ENCODE measurements at places on chromosomes 5 and 9.

GRCh38 chr5:173217626-173218397 is 17.2 kb downstream of the NKX2-5 start:
- DNase-seq = peak; percentile 52

GRCh38 chr9:35789541-35789940 is 1.9 kb upstream of the NPR2 start:
- DNase-seq = no peak

GRCh38 chr5:11026543-11026942 is 265.5 kb upstream of the DAP start:
- DNase-seq = no peak

DNA sequence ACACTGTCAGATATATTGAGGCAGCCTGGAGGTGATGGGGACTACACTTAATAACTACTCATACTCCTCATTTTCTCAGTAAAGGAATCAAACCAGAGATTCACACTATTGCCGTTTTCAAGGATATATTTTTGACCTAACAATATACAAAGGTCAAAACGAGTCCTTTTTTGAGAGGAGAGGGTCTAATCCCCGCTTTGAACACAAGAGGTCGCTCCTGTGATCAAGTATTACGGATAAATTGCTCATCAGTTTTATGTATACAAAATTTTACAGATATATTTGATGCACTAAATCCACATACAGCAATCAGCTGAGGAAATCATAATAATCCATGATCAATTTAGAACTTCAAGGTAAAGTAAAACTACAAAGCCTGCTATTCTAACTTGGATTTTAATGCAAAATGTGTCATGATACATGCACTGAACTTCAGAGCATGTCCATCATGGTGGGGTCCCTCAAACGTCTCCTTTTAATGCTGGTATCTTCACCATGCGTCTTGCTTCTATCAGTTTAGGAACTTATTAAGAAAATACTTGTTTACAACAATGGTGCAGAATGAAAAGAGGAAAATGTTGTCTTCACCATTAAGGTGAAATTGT is 2.5 kb upstream of the ISL1 start:
- DNase-seq = peak; percentile 69

GRCh38 chr5:178627259-178627598 is 379 bp upstream of the CLK4 start:
- DNase-seq = peak; percentile 80

DNA sequence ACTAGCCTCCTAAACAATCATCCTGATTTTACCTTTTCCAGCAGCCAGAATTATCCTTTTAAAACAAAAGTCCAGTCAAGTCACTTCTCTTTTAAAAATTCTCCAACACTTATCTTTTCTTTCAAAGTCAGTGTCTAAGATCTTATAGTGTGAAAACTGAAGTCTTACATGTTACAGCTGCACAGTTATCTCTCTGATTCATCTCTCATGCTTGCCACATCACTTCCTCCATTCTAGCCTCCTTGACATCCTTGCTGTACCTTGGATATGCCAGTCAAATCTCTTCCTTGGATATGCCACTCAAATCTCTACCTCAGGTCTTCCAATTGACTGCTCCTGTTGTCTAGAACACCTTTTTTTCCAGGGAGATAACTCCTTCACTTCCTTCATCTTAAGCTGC is 361.7 kb upstream of the FTMT start:
- DNase-seq = no peak

GRCh38 chr9:93818827-93819472 is 136.2 kb downstream of the BARX1 start:
- DNase-seq = no peak

DNA sequence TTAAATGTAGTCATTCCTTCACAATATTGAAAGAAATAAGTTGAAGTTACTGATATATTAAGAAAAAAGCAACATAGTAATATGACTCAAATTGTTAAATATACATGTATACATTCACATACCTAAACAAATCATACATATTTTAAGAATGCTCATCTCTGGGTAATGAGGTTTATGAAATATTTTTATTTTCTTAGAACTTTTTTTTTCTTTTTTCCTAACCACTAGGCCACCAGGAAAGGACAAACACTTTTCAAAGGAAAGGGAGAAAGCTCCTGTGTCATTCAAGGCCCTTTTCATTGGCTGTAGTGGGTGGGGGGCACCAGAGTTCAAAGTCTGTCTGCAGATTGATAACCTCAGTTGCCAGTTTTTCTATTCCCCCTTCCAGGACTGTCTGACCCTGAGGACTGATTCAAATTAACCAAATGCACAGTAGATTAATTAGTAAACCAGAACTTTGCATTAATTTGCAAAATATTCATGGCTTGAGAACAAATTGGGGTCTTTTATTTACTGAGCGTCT is 72.9 kb upstream of the NIPAL4 start:
- no peak for DNase-seq

DNA sequence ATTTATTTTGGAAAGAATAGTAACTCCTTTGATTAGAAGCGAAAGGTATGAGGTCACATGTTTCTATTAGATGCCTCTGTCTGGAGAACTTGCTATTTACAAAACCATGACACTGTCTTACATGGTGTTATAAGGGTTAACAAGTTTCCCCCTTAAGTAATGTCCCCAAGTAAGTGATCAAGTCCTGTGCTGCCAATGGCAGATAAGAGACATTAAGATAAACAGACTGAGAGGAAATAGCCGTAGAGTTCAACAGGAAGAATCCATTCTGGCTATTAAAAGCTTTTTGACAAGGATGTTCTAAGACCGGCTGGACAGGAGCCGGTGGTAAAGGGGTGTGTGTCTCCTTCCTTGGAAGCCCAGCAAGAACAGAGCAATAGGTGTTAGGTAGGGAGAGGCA is 257.5 kb downstream of the GADD45G start:
- DNase-seq = no peak

- DNase-seq = peak; percentile 52
These were observed 51.1 kb upstream of the CDKN2AIPNL start for GRCh38 chr5:134462761-134463160.

DNA sequence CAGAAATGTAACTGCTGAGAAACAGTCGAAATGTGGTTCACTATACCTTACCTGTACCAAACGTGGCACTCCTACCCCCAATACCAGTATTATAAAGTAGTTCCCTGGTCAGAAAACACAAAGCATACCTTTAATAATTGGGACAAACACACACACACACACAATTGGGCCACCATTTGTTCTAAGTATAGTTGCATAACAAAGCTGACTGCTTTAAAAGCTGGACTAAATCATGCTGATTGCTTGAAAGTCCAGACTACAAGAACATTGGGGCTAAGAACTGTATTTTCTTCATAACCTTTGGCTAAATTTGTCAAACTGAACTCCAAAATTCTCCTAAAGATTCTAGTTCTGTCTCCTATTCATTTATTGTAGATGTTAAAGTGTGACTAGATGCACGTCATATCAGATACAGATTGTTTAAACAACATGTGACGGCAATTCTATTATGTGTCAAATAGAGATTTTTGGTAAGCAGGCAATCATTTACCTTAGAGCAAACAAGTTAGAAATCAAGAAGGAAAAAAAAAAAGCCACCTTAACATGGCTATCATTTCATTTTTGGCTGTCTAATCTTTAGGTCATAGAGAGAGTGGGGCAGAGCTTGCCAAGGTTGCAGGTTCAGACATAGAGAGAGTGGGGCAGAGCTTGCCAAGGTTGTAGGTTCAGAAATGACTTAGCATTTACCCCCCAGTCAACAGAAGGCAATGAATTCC is 265.1 kb downstream of the ARL15 start:
- DNase-seq = no peak

DNA sequence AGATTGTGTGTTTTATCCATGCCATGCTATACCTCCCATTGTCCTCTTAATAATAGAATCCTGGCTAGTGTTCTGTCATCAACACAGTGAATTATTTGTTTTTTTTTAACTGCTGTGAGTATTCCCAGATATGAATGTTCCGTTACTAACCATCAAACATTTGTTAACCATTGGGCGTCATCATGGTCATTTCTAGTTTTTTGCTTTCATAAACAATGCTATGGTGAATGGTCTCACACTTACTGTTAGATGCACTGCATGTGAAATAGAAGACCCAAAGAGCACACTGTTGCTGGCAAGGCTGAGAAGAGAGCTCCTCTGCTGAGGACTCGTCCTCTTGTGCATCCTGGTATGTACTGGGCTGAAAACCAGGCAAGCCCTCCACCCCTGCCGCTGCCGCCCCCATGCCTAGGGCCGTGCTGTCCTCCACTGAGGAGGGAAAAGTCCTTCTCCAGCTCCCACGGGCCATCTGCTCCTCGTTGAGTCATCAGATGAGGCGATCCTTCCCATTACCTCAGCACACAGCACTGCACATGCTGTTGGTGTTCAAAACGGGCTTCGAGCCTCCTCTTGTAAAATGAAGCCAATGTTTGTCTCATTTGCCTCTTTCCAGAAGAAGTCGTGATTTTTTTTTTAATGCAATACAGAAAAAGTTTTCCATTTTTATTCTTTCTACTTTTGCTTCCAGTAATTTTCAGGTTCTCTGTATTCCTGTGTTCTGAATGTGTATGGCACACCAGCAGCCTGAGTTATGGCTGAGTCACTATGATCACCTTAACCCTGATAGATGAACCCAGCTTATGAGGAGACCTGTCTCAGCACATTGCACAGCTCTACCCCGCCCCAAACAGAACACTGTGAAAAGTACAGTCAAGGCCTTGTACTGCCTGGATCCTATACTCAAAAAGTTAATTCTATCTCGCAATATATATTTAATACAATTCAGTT is 219.0 kb downstream of the AOPEP start:
- no peak for DNase-seq

DNA sequence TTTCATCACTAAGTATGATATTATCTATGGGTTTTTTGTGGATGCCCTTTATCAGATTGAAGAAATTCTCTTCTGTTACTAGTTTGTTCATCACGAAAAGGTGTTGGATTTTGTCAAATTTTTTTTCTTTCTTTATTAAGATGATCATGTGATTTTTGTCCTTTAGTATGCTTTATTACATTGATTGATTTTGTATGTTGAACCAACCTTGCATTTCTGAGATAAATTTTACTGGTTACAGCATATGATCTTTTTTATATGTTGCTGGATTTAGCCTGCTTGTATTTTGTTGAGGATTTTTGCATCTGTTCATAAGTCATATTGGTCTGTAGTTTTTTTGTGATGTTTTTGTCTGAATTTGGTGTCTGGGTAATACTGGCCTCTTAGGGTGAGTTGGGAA is 42.8 kb downstream of the RAD23B start:
- DNase-seq = no peak

DNA sequence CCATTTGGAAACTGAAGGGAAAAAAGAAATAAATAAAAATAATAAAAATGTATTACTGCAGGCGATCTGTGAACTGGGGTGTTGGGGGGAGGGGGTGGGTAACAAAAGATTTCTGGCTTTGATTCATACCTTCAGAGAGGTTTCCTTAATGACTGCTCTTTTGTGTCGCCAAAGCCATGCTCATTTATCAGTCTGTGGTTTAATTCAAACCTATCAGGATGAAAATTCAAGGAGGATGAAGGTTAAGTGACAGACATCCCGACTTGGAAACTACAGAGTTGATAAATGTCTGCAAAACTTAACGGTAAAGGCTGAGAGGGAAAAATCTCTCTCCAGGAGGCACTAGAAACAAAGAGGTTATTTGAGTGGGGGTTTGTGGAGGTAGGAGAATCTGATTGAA is 278.2 kb downstream of the PSAT1 start:
- DNase-seq = no peak

DNA sequence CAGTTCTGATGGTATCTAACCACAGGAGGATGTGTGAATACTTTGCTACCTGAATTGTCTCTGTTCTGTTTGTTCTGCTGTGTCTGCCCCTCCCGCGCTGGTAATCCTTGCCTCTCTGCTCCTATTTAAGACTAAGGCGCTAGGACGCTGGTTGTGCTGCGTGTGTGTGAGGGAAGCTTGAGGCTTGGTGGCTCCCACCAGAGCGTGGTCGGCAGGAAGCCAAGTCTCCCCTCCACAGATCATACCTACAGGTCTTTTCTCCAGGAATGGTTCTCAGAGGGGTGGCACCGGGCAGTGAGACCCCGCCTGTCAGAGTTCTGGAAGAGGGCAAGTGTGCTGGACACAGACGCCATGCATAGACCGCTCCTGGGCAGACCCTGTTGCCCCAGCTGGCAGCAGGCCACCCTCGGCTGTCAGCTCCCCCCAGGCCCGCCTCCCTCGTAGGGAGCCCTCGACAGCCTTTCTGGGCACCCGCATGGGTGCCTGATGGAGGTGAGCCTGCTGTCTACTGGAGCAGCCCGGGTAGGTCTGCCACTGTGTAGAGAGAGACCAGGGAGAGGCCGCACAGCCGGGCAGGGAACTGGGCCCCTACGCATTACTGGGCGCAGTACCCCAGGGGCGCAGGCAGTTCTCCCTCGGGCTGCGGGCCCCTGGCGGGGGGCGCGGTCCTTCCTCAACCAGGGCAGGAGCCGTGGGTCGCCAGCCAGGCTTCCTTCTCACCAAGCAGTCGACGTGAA is 53.4 kb upstream of the ROR2 start:
- DNase-seq = no peak

DNA sequence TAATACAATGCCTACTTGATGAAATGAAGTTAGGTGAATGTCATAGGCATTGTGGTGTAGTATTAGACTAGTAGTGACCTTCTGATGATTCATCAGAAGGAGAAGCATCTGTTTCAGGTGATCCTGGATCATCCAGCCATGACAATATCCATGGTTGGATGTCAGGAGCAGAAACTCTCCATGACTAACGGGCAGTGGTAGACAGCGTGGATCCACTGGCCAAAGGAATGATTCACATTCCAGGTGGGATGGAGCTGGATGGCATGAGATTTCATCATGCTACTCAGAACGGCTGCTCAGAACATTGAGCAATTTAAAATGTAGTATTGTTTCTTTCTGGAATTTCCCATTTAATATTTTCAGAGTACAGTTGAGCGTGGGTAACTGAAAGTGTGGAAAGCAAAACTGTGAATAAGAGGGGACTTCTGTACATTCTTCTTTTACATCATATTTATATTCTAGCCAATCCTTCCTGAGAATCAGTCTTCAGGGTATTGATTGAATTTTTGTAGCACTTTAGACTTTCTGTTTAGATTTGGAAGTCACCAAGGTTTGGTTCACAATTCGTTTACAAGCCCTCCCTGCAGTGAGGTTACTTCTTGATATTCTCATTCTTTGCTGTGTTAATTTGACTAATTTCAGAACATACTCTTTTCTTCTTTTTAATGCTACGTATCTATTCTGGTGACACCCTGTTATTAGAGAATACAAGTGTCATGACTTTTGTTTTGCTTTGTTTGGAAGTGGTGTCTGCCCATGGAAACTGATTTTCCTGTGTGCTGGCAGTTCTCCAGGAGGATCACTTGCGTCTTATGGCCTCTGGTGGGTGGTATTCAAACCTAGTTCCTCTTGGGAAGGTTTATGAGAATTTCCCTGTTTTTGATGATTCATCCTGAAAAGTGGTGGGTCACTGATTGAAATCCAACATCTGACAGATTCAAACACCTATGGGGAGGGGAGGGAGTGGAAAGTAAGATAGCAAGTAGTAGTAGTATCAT is 12.2 kb upstream of the CLINT1 start:
- no peak for DNase-seq
